ENCODE measurements at places on chromosomes 12 and 14.

- H3K4me1 ChIP-seq = no peaks in the 10 kb centered on the region
- H3K27me3 ChIP-seq = no peaks in the 10 kb centered on the region
- H3K36me3 ChIP-seq = no peaks in the 10 kb centered on the region
- H3K27ac ChIP-seq = no peak overlapping the region
- H3K4me3 ChIP-seq = no peak overlapping the region
These were observed 20.6 kb downstream of the SLC35F4 start for GRCh38 chr14:57845316-57845715.

GRCh38 chr12:49796606-49797448, 31.4 kb downstream of the NCKAP5L start:
- peaks cover 4% of the 10 kb centered on the region for H3K36me3 ChIP-seq
- DNase-seq = no peak
- peaks cover 7% of the 10 kb centered on the region for H3K27me3 ChIP-seq
- no peak overlapping the region for H3K27ac ChIP-seq

DNA sequence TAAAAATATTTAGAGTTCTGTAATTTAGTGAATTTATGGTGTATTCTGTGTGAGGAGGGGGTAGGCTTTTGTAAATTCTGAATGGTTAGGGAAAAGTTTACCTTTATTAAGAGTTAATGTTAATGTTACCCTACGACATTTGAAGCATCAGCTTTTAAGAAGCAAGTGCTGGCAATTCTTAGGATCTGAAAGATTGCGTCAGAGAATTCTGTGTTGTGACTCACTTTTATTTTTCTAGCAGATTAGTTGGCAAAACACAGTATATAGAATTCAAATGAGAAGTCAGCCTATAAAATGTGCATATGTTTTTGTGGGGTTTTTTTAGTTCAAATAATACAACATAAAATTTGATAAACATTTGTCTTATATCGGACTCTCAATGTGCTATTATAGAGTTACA, 97.6 kb downstream of the RAD52 start:
- no peak overlapping the region for H3K27ac ChIP-seq
- no peak for DNase-seq
- no peaks in the 10 kb centered on the region for H3K27me3 ChIP-seq
- H3K36me3 ChIP-seq = no peaks in the 10 kb centered on the region

DNA sequence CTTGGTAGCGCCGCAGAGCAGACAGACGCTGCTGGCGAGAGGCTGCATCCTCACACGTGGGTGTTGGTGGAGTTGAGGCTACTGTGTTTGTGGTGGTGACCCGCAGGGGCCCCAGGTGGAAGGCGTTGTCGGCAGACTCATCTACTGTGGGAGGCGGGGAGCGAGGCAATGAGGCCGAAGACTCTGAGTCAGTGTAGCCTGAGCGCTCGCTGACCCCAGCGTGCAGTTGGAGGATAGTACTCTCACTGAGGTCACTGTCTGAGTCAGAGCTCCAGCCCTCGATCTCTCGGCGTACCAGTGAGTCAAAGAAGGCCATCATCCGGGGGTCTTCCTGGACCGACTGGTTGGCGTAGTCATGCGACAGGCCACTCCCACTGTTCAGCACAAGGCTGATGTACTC, 76.0 kb upstream of the ACTN1 start:
- DNase-seq = no peak
- H3K27me3 ChIP-seq = no peaks in the 10 kb centered on the region
- H3K4me3 ChIP-seq = no peak overlapping the region
- peaks cover 11% of the 10 kb centered on the region for H3K36me3 ChIP-seq
- peaks cover 11% of the 10 kb centered on the region for H3K4me1 ChIP-seq

DNA sequence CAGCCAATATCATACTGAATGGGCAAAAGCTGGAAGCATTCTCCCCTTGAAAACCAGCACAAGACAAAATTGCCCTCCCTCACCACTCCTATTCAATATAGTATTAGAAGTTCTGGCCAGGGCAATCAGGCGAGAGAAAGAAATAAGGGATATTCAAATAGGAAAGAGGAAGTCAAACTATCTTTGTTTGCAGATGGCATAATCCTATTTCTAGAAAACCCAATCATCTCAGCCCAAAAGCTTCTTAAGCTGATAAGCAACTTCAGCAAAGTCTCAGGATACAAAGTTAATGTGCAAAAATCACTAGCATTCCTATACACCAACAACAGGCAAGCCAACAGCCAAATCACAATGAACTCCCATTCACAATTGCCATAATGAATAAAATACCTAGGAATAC, 21.0 kb upstream of the ANP32D start:
- H3K4me1 ChIP-seq = peaks cover 5% of the 10 kb centered on the region
- no peaks in the 10 kb centered on the region for H3K27me3 ChIP-seq
- peaks cover 6% of the 10 kb centered on the region for H3K36me3 ChIP-seq
- no peak for DNase-seq
- H3K27ac ChIP-seq = no peak overlapping the region

DNA sequence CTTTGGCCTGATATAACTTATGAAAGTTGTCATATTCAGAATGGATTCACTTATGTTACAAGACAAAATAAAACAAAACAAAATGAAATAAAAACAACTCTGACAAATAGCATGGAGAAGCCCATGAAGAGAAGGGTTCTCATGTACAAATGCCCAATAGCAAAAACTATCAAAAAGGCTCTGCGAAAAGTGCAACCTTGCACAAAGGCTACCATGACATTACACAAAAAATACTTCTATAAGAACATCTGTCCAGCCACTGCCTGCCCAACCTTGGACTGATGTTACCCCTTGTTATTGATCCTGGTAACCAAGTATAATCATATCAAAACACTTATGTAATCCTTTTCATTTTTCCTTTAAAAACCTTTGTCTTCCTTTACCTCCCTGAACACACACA, 213.0 kb downstream of the ATP23 start:
- no peaks in the 10 kb centered on the region for H3K36me3 ChIP-seq
- DNase-seq = no peak
- no peak overlapping the region for H3K27ac ChIP-seq
- H3K27me3 ChIP-seq = peaks cover 1% of the 10 kb centered on the region
- H3K4me3 ChIP-seq = no peak overlapping the region

DNA sequence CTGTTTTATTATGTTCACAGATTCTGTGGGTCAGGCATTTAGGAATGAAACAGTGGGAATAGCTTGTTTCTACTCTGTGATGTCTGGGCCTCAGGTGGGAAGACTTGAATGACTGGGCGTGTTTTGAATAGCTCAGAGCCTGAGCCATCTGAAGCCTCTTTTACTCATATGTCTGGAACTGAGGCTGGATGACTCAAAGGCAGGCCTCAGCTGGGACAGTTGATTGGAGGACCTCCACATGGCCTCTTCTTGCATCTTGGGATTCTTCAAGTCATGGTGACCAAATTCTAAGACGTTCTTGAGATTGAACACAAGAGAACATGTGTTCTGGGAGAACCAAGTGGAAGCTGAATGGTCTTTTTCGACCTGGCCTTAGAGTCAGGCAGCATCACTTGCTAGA, 45.8 kb upstream of the TBX3 start:
- H3K4me3 ChIP-seq = no peak overlapping the region
- H3K4me1 ChIP-seq = no peaks in the 10 kb centered on the region
- H3K27me3 ChIP-seq = peaks cover 1% of the 10 kb centered on the region
- no peak overlapping the region for H3K27ac ChIP-seq

DNA sequence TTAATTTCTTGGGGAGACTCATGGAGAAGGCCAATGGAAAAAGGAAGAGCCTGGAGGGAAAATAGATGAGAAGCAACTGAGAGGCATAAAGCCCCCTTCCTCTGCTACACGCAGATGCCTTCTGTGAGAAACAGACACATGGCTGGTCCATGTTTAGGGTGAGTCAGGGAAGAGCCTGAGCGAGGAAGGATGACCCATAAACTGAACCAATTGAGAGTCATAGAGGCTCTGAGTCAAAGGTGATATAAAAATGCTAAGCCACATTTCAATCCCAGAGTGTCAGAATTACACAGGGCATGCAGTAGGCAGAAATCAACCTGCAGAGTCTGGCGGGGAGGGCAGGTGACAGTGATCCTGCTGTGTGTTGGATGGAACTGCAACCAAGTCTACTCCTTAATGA, 30.1 kb upstream of the NEDD1 start:
- DNase-seq = no peak
- H3K27me3 ChIP-seq = peaks cover 2% of the 10 kb centered on the region
- H3K4me1 ChIP-seq = no peaks in the 10 kb centered on the region
- H3K27ac ChIP-seq = no peak overlapping the region
- H3K4me3 ChIP-seq = no peak overlapping the region

- H3K4me3 ChIP-seq = no peak overlapping the region
- H3K27me3 ChIP-seq = peaks cover 2% of the 10 kb centered on the region
- no peak overlapping the region for H3K27ac ChIP-seq
These were observed 15.2 kb downstream of the DCAF4 start for GRCh38 chr14:72941286-72941985.

GRCh38 chr12:101608301-101609133, 13.7 kb downstream of the MYBPC1 start:
- no peaks in the 10 kb centered on the region for H3K27me3 ChIP-seq
- no peak for DNase-seq
- H3K27ac ChIP-seq = no peak overlapping the region
